ENCODE measurements at places on chromosomes 6 and 20. TPM values are rescaled to one million over a fixed set of nuclear protein-coding genes. Genes with fewer than 3 reads are reported as not detected.

GRCh38 chr6:27726619-27727023 is 185.6 kb downstream of the OR2B2 start:
- DNase-seq: no peak

GRCh38 chr6:49557177-49557576 is 6.7 kb downstream of the C6orf141 start:
- DNase-seq: no peak

DNA sequence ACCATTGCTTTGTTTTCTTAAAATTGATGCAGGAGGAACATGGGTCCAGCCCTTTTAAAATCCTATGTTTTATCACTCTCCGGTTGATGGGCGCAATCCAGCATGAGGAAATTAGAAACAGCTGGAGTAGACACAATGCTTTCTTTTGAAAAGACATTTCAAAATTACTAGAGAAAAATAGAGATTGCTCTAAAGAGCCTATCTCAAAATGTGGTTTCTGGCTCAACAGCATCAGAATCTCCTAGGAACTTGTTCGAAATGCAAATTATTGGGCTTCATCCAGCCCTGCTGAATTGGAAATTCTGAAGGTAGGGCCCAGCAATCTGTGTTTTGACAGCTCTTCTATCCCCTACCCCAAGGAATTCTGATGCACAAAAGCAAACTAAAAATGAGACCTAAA is 190.8 kb upstream of the BMP2 start:
- no peak for DNase-seq

GRCh38 chr6:64040113-64040512 is 404.5 kb downstream of the PHF3 start:
- DNase-seq: no peak

DNA sequence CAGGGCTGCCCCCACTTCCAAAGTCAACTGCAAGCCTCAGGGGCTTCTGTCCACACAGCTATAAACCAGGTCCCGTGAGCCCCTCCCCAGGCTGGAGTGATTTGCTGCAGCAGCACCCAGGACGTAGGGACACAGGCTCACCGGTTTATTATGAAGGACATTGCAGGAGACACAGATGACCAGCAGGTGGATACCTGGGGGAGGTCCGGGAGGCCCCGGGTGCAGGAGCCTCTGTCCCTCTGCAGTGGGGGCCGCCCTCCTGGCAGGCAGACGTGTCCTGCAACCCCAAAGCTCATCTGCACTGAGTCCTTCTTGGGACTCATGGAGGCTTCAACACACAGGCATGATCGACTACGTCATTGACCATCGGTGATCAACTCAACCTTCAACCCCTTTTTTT is 14.5 kb upstream of the NTSR1 start:
- DNase-seq: no peak

DNA sequence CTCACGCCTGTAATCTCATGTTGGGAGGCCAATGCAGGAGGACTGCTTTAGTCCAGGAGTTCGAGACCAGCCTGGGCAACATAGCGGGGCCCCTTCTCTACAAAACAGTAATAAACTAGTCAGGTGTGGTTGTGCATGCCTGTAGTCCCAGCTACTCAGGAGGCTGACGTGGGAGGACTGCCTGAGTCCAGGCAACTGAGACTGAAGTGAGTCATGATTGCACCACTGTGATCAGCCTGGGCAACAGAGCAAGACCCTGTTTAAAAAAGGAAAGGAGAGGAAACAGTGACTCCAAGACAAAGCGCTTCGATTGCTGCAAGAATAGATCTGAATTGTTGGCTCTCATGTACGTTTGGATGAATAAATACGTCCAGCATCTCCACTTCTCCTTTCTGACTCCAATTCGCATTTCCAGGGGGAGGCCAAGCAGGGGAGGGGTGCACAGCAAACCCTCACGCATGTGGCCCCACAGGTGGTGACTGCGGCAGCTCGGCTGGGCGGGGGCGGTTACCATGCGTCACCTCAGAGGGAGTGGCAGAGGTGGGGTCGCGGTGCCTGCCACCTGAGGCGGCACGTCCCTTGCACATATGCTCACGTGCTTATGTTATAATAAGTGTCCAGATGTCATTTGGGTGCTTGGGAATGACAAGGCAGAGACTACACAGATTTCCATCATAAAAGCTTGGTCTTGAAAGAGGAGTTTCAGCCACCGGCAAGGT is 95.1 kb upstream of the MPC1 start:
- DNase-seq: no peak

DNA sequence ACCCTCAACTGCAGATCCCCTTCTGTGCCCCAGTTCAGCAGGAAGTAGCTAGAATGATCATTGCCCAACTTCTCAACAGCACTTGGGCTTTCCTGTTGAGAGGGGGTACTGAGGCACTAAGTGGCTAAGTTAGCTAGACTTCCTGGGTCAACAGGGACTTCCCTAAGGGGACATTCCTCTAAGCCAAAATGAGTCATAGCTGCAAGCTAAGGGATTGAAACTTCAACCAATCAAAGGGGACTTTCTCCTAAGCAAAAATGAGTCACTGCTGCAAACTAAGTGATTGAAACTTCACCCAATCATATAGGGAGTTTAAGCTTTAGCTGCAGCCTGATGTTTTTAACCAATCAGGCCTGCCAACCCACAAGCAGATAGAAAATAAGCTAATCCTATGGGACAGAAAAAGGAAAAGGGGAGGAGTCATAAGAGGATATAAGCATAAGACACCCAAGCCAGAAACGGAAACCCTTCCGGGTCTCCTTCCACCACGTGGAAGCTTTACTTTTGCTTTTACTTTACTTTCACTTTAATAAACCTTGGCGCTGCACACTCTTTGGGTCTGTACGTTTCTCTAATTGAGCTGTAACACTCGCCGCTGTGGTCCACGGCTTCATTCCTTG is 659.0 kb upstream of the HS3ST5 start:
- no peak for DNase-seq

The PREX1 gene
- total RNA-seq: 121 TPM

DNA sequence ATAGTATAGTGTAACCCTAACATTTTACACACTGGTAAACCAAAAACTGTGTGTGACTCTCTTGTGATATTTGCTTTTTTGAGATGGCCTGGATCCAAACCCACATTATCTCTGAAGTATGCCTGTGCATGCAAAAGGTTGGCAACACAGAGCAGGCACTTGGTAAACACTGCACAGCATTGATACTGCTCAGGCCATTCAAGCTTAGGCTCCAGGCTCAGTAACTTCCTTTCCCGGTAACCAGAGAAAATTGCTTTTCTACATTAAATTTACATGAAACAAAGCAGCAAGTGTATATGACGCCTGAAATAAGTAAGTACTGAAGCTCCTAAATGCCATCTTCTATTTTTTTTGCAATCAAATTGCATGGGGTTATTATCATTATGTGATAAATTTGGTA is 205.7 kb downstream of the EPM2A start:
- no peak for DNase-seq

GRCh38 chr6:40997234-40997957 is 41.6 kb downstream of the UNC5CL start:
- no peak for DNase-seq

The PI16 gene
- 5.4 TPM for total RNA-seq
